Mesenchymal stem cell (in vitro differentiated cells and primary cell): ENCODE measurements at places on chromosomes 3 and 15.

DNA sequence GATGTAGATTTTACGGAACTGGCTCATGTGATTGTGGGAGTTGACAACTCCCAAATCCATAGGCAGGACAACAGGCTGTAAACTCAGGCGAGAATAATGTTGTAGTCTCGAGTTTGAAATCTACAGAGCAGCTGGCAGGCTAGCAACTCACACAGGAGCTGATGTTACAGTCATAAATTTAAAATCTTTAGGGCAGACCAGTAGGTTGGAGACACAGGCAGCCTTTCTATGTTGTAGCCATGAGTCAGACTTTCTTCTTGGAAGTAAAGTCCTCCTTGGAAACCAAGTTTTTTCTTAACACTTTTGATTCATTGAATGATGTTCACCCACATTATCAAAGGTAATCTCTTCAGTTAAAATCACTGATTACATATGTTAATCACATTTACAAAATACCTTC is 89.1 kb upstream of the ALCAM start:
- DNase-seq: peak; percentile 13

DNA sequence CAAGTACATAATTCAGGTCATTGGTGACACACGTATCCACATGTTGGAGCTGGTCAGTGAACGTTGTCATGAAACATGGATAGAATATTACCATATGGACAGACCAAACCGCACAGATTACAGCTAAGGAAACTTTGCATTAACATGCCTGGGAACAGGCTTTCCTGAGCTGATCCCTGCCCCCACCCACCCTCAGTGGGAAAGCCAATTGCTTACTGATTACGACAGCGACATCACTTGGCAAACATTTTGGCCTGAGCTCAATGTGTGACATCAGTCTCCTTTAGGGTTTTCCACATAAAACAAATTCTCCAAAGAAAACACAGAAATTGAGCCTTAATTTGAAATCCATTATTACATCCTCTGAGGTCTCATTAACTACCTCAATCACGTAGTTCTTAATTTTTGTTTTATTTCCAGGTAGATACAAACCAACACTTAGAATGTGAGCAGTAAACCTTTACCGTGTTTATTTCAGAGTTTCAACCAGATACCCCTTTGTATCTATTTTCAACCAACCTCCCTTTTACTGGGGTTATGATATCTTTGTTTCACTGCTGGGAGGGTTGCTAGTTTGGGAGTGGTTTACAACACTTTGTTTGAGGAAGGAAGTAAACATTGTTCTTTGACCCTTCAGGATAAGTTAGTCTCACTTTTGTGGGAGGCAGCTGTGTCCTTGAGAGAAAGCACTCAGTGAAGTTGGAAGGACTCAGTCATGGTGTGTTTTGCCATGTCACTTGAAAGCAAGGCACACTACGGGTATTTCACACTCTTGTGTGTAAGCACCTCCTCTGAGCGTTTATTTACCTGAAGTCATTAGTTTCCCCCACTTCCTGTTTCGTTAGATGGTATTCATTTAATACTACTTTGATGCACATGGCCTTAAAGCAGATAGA is 103.1 kb downstream of the CMSS1 start:
- DNase-seq: peak; percentile 60

GRCh38 chr15:31540633-31541032 is 214.0 kb downstream of the KLF13 start:
- DNase-seq: no peak

GRCh38 chr3:175983379-175983778 is 1124.2 kb downstream of the NAALADL2 start:
- peak; percentile 70 for DNase-seq

DNA sequence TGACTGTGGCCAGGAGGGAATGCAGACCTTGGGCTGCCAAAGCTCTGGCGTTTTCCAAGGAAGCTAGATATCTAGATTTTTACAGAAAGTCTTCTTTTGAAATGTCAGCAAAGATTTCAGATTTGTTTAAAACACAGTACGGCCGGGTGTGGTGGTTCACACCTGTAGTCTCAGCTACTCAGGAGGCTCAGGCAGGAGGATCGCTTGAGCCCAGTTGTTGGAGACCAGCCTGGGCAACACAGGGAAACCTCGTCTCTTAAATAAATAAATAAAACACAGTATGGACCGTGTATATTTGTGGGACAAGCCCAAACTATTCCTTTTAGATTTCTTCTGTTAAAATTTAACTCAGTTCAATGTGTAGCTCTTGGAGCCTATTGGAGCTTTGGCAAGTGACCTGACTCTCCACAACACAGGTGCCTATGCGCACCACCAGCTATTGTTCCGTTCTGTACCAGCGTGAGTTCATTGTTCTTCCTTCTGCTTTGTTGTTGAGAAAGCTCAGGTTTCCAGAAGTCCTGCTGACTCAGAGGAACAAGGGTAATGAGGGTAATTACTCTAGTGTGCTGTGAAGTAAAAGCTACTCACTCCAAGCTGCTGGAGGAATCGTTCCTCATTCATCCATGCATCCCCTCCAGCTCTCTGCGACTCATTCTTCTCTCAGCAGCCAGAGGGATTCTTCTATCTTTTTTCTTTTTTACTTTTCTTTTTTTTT is 73.1 kb upstream of the SLC6A6 start:
- DNase-seq: peak; percentile 11

GRCh38 chr3:38582941-38583645 is 66.4 kb downstream of the SCN5A start:
- DNase-seq: no peak

DNA sequence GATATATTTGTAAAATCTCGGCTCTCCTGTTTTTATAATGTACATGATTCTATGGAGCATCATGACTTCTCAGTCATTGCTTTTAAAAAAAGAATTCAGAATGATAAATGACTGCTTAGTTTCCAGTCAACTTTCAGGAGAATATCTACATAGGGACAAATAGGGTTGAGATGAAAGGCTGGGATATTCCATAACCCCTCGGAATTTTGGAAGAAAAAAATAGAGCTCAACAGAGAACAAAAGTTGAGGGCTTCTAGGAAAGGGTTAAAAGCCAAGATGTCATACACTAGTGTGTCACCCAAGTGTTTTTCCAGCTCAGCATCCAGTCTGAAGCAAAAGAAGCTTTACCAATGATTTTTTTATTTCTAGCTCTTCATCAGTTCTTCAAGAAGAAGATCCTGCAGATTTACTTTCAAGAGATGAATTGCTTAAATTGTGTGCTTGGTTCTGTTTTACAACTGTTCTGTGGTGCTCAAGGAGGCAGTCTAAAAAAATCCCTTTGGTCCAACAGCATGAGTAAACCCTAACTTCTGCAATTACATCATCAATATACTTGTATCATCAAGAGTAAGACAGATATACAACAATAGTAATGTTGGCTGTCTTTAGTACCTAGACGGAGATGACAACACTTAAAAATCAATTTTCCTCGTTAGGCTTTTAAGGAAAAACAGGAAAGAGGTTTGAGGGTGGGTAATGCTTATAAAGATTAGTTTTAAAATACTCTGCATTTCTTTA is 979 bp downstream of the UNC13C start:
- DNase-seq: no peak

GRCh38 chr3:148723631-148724030 is 25.9 kb downstream of the AGTR1 start:
- peak; percentile 88 for DNase-seq

GRCh38 chr15:70196372-70197316 is 98.9 kb upstream of the TLE3 start:
- peak; percentile 87 for DNase-seq

DNA sequence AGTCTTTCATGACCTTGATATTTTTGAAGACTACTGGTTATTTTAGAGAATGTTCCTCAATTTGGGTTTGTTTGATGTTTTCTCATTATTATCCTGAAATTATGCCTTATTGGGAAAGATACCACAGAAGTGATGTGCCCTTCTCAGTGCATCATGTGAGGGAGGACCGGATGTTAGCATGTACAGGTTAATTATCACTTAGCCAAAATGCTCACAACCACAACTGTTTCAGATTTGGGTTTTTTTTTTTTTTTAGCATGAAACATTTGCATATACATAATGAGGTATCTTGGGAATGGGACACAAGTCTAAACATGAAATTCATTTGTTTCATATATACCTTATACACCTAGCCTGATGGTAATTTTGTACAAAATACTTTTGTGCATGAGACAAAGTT is 59.8 kb downstream of the PIK3R4 start:
- DNase-seq: no peak

- DNase-seq: no peak
Observed at GRCh38 chr15:25733036-25733855, 129.9 kb downstream of the ATP10A start.

GRCh38 chr3:196965112-196965803 is 3.4 kb downstream of the PIGZ start:
- DNase-seq: no peak

DNA sequence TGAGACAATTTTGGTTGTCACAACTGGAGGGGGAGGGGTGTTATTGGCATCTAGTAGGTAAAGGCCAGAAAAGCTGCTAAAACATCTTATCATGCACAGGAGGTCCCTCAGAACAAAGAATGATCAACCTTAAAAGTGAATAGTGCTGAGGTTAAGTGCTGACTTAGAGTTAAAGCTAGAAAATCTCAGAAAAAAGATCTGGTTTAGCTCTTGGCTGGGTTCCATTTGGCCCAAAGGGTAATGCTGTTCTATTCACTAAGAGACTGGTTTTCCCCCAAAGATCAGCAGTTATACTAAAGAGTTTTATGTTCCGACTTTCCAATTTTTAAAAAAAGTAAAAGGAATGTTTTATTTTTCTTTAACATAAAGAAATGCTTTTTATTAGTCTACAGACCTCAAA is 15.6 kb downstream of the DCBLD2 start:
- DNase-seq: peak; percentile 19

- DNase-seq: peak; percentile 88
Observed at GRCh38 chr15:70741107-70741531, 22.2 kb downstream of the UACA start.

GRCh38 chr3:168266335-168266734 is 170.6 kb upstream of the GOLIM4 start:
- no peak for DNase-seq

- no peak for DNase-seq
Observed at GRCh38 chr3:192170659-192171058, 556.7 kb downstream of the FGF12 start.

- no peak for DNase-seq
Observed at GRCh38 chr15:89860891-89861290, 32.9 kb downstream of the AP3S2 start.

DNA sequence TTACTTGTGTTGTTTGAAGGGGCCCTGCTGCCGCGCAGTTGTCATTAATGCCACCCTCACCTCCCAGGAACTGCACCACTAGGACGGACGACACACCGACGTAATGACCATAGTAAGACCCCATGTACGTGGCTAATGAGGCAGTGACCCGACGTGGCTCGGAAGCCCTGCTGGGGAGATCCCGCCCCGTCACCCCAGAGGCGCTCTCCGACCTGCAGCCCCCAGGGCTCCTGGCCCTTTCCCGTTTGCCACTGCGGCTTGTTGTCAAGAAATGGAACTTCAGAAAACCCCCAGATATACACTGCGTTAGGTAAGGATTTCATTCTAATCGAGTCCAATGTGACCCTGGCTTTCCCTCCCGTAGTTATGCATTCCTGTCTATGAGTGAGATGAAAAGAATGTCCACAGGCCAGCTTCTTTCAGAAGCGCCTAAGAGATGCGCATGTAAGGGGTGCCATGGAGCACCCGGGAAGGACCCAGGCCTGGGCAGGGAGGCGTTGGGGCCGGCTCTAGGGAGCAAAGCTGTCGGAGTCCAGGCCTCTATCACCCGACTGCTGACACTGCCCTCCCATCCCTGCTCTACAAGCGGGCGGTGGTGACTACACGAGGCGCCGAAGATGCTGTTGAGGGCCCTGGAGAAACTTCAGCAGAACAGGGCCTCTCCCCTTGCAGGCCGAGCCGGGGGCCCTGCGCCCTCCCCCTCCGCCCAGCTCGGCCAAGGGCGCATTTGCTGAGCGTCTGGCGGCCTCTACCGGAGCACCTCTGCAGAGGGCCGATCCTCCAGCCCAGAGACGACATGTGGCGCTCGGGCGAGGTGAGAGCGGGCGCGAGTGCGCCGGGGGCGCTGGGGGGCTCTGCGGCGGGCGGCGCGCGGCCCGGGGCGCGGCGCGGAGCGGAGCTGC is at the start of gene GABRA5:
GABRA5 (plus strand) TSS at position 765 of the 902 bp plus-strand sequence. CDS start 2,187 bp downstream, outside the sequence.
- no peak for DNase-seq

- no peak for DNase-seq
Observed at GRCh38 chr3:48398701-48399386, 26.8 kb downstream of the FBXW12 start.

DNA sequence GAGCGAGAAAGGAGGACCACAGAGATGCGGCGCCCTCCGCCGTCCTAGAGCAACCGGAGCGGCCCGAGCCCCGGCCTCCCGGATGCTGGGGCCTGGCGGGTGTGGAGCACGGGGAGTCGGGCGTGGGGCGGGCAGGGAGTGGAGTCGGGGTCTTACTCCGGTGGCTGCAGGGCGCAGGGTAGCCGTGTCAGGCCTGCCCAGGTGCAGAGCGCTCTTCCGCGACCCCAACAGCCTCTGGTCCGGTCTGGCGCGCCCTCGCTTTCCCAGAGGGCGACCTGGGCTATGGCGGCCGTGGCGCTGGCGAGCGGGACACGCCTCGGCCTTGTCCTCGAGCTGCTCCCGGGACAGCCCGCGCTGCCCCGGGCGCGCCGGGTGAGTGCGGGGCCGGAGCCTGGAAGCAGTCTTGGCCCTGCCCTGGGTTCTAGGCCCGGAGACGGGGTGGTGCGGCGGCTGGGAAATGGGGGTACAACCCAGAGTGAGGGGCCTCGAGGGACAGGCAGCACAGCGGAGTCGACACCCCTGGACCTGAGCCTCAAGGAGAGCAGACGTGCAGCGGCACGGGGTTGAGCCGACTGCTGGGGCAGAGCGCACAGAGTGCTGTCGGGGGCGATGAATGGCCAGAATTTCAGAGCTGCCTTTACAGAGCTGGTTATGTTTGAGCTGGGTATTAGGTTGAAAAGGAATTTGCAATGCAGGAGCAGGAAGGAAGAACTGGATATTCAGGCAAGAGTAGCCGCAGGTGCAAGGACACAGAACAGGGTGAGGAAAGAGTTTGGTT is at the start of gene ZNF662:
ZNF662 (plus strand) TSS at position 73 of the 778 bp plus-strand sequence. CDS start 1,973 bp downstream, outside the sequence.
- DNase-seq: no peak

DNA sequence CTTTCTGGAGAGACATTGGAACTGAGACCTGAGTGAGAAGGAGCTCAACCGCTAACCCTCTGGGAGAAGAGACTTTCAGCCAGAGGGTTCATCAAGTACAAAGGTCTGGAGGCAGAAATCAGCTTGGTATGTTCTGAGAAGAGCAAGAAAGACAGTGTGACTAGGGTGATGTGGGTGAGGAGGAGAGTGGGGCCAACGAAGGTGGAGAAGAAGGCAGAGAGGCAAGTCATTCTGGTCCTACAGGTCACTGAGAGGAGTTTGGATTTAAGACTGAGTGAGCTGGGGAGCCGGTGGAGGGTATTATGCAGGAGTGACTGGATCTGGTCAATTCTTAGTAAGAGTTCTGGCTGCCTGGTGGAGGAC is 12.2 kb downstream of the XIRP1 start:
- DNase-seq: no peak

- peak; percentile 51 for DNase-seq
Observed at GRCh38 chr15:33994005-33994615, 25.8 kb downstream of the CHRM5 start.

DNA sequence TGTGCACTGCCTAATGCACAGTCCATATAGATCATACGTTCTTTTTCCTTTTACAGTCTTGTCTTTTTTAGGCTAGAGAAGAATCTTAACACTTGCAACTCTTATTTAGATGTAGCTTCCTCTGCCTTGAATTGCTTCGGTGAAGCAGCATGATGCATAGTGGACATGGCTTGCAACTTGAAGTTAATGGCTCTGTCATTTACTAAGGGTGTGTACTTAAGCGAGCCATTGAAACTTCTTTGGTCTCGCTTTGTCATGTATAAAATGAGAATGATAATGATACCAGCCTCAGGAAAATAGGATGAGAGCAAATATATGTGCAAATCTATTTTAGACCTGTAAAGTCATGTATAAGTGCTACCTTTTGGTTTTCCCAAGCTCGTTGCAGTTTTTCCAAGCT is 147.4 kb downstream of the GHSR start:
- no peak for DNase-seq

GRCh38 chr3:149401212-149401925 is 23.9 kb upstream of the TM4SF1 start:
- peak; percentile 65 for DNase-seq
